Common myeloid progenitor, CD34-positive (primary cell): ENCODE measurements at places on chromosomes 12 and 14.
A peak's percentile ranks its signal among the peaks of the same experiment; 100 is the strongest.

GRCh38 chr12:112514926-112515642 lies 96.3 kb downstream of the PTPN11 start:
- DNase-seq: no peak

GRCh38 chr12:26845984-26846383 lies 13.0 kb upstream of the ITPR2 start:
- DNase-seq: peak; percentile 91

DNA sequence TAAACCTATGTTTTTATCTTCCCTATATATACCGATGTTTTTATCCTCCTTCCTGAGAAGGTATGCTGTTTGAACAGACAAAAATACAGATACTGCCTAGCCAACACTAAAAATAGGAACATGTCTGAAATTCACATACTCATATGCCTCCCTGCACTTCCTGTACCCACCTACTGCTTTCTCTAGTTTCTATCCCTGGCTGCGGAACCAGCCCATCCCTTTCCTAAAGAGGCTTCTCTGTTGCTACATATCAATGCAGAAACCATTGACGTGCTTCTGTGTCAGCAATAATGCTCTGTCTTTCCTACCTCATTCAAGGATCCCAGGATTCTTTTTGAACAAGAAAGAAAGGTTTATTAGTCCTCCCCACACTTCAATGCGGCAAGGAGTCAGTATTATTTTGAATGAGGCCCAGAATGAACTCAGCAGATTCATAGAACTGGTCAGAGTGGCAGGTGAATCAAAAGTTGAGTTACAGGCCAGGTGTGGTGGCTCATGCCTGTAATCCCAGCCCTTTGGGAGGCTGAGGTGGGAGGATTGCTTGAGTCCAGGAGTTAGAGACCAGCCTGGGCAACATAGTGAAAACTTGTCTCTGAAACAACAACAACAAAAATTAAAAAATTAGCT lies 67.8 kb upstream of the NAP1L1 start:
- peak; percentile 12 for DNase-seq

DNA sequence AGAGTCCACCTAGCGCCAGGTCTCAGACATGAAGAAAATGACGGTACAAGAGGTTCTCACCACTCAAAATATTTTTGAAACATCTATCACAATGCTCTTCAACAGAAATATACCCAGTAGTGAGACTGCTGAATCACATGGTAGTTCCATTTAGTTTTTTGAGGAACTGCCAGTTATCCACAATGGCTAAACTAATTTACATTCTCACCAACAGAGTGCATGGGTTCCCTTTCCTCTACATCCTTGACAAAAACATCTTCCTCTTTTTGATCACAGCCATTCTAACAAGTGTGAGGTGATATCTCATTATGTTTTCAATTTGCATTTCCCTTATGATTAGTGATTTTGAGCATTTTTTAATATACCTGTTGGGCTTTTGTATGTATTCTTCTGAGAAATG lies 5.7 kb upstream of the GPR65 start:
- peak; percentile 85 for DNase-seq

DNA sequence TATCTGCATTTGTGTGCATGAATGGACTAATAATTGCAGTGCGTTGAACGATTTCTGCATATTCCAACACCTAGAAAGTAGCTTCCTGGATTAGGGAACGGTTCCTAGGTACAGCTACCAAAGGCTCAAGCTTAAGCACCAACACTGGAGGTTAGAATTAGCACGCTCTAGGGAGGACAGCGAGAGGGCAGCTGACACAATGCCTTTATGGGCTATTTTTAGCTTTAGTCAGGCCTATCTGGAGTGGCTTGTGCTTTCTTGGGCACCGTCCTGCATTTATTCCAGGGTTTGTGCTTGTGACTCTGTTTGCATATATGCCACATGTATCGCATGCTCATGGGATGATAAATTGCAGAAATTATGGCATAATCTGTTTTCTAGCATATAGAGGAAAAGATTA lies 13.7 kb downstream of the ETV6 start:
- DNase-seq: no peak

GRCh38 chr12:21248679-21249078 lies 86.0 kb downstream of the SLCO1A2 start:
- peak; percentile 2 for DNase-seq

- DNase-seq: no peak
Measured at GRCh38 chr14:101237252-101237616, 324.1 kb upstream of the DIO3 start.

DNA sequence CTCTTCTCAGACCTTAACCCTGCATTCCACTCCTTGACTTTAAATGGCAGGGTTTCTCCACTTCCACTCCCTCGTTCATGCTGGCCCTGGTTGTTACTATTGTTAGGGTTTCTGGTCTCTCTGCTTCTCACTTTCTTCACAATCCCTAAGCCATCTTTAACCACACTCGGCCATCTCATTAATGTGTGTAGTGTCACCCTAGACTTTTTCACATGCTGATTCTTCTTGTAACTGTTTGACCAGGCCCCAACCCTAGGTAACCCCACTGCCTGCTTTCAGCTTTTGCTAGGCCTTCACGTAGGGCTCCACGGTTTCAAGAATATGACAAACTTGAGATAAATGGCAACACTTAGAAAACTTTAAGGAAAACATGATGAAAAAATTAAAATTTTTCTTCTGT lies 195.1 kb downstream of the IPO8 start:
- no peak for DNase-seq
